ENCODE measurements at places on chromosomes 1 and 21.
A peak's percentile ranks its signal among the peaks of the same experiment; 100 is the strongest.

DNA sequence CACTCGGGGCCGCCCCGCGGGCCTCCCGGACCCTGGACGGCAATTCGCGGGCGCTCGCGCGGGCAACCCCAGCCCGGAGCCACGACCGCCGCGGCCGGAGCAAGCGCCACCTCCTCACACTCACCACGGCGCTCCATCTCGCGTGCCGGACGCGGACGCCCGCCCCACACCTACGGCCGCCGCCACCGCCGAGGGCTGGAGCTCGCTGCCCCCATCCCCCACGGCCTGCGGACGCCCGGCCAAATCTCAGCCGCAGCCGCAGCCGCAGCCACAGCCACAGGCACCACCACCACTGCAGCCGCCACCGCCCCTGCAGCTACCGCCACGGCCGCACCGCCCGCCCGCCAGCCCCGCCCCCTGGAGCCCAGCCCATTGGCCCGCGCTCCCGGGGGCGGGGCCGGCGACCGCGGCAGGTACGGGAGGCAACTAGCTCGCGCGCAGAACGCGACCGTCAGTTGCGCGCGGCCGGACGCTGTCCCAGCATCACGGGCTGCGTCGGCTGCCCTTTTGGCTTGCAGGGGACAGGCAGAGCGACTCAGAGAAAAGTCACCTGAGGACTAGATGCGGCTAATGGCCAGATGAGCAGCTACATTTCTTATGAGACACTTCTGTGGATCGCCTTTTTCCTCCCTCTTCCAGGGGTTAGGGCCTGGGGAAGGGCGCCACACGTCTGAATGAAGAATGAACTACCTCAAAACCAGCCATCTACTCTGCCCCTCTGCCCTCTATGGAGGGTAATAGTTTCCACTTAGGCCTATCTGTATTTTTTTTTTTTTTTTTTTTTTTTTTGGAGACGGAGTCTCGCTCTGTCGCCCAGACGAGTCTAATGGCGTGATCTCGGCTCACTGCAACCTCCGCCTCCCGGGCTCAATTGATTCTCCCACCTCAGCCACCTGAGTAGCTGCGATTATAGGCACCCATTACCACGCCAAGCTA lies at the start of gene ARHGAP29:
ARHGAP29 (minus strand) TSS at position 294 of the 936 bp plus-strand sequence. CDS start 5,973 bp downstream, outside the sequence.
- peak; percentile 23 for DNase-seq

DNA sequence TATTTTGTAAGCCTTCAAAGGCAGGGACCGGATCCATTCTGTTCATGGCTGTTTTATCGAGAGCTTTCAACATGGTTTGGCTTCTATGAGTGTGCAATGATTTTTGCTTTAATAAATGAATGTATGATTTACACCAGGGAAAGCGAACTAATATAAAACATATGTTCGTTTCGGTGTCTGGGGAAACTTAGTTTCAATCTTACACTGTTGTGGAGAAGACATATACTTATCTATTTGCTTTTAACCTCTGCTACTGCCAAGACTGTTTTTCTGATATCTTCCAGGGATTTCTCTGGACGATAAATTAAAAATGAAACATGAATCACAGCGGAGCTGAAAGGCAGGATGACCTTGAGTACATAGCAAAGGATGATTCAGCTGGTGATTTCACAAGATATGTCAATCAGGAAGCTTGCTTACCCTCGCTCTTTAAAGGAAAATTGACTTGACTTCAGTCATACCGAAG lies 14.7 kb upstream of the CYYR1 start:
- no peak for DNase-seq

DNA sequence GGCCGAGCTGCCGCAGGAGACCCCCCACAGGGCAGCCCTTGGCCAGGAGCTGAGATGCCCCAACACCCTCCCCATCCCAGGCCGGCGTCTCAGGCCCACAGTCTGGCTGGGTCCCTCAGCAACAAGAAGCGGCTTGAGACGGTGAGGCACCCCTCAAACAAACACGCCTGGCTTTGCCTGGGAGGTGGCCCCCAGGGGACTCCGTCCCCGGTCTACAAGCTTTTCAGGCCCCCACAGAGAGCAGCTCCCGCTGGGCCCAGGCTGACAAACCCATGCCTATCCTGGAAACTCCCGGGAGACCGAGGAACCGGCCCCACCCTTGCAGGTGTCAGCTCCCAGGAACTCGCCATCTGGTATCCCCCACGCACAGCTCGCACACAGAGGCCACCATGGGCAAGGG lies 67.0 kb downstream of the ARHGEF16 start:
- DNase-seq, result no peak

GRCh38 chr21:14454016-14455009 lies 71.4 kb upstream of the HSPA13 start:
- no peak for DNase-seq

DNA sequence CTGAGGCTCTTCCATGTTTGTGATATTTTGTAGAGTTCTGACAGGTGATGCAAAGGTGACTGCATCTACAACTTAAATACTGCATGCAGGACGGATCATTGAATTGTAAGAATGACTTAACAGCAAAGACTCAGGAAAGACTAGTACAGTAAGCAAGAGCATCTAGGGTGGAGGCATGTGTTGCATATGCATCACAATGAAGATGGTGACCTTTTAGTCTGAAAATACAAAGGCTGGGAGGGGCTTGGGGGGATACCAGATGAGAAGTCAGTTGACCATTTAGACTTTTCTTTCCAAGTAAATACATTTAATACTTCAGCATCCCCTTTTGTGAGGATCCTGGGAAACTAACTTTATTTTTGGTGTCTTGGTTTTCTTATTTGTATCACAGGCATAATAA lies 145.5 kb downstream of the NUF2 start:
- no peak for DNase-seq
